ENCODE measurements at places on chromosomes 6 and 20.
A peak's percentile ranks its signal among the peaks of the same experiment; 100 is the strongest.

DNA sequence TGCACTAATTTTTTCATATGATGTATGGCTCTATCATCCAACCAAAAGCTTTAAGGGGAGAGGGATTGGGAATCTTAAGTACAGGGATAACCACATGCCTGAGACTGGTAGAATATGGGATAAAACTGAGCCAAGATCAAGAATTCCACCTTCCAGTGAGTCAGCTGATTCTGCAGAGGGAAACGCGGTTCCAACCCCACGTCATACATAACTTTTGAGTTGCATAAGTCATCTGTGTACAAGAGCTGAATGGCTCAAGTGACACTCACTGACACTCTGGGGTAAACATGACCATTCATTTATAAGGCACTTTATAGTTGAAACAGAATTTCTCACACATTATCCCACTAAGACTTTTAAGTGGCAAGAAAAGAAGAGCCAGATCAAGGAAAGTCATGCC lies 16.4 kb downstream of the TRIM27 start:
- no peak for DNase-seq

DNA sequence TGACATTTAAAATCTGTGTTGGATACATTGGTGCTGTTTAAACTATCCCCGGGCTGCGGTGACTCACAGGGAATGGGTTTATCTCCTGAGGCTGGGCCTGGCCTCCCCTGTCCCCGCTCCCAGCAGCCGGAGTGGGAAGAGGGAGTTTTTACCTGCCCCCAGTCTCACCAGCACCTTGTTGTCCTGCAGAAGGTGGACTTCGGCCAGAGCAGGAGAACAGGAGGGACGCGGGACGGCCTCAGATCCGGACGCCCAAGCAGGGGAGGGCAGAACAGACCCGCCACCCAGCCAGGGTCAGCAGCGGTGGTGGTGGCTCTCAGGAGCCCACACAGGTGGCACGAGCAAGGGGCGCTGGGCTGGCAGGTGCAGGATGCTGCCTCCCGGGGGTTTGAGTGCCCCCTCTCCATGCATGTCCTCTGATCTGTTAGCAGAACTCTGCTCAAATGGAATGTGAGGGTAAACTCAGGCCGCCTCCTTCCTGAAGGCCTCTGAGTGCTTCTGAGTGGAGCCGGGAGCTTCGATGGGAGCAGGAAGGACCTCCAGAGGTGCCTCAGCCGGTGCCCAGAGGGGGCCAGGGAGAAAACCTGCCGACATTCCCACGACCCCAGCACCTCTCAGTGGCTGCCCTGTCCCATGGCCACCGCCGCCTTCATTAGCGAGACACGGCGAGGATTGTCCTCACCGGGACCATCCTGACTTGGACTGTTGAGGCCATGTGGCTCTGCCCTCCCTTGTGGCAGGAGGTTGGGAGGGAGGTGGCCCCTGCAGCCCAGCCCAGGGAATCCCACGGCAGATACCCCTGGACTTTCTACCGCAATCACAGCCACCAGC lies 43.4 kb upstream of the MRGBP start:
- DNase-seq: no peak

DNA sequence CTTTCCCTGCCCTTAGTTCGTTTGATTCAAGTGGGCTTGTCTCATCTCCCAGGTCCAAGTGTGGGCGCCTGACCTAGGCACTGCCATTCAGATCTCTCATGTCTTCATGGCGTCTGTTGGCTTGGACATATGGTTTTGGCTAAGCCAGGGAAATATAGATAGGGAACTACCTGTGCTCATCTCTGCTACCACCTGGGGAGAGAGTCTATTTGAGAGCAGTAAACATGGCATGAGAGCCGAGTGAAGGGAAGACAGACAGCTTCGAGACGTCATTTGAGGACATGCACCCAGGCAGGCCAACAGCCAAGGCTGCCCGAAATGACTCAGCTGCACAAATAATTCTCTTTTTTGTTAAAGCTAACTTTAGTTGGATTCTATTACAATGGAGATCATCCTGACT lies 370.7 kb upstream of the AGPAT4 start:
- DNase-seq: no peak

DNA sequence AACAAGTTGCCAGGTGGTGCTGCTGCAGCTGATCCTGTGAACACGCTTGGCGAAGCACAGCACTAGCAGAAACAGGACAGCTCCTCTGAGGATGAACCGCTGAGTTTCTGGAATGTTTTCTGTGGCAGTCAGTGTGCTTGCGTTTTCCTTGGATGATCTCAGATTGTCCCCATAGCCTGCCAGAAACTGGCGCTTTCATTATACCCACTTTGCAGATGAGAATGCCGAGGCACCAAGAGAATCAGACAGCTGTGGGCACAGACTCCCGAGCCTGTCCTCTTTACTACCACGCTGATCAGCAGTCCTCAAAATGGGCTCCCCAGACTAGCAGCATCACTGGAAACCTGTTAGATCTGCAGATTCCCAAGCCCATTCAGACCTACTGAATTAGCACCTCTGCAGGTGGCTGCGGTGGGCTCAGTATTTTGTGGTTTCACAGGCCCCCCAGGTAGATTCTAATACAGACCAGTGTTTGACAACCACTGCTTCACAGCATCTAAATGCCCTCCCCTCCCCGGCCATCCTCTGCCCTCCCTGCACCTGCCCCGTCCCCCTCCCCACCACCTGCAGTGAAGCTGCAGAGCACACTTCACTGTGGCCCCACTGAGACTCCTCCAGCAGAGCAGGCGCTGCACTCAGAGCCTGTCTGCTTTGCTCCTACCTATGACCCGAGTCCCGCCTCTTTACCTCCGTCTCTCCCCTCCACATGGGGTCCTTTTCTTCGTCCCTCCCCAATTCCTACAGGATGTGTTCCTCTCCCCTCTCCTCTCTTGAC lies 29.6 kb downstream of the SPATA2 start:
- DNase-seq: no peak

- no peak for DNase-seq
Observed at GRCh38 chr20:37804584-37805566, 98.1 kb upstream of the VSTM2L start.

- DNase-seq: no peak
Observed at GRCh38 chr6:85669735-85670194, 27.1 kb upstream of the SYNCRIP start.

DNA sequence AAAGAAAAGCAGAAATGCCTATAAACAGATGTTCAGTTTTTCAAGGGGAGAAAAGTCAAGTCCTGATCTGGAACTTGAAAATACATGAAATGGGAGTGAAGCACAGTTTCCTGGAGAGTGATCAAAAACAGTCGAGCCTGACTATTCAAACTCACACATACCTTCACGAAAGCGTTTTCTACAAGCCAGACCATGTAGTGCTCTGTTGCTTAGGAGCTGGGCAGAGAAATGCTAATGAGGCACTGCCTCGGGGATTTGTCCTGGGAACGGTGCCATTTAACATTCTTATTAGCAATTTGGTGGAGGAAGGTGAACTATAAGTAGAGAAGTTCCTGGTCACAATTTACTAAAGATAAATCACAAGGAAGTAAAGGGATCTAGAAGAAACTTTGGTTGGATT lies 5.9 kb downstream of the NHSL1 start:
- no peak for DNase-seq

- DNase-seq: no peak
Observed at GRCh38 chr6:23735151-23735550, 390.9 kb upstream of the NRSN1 start.

DNA sequence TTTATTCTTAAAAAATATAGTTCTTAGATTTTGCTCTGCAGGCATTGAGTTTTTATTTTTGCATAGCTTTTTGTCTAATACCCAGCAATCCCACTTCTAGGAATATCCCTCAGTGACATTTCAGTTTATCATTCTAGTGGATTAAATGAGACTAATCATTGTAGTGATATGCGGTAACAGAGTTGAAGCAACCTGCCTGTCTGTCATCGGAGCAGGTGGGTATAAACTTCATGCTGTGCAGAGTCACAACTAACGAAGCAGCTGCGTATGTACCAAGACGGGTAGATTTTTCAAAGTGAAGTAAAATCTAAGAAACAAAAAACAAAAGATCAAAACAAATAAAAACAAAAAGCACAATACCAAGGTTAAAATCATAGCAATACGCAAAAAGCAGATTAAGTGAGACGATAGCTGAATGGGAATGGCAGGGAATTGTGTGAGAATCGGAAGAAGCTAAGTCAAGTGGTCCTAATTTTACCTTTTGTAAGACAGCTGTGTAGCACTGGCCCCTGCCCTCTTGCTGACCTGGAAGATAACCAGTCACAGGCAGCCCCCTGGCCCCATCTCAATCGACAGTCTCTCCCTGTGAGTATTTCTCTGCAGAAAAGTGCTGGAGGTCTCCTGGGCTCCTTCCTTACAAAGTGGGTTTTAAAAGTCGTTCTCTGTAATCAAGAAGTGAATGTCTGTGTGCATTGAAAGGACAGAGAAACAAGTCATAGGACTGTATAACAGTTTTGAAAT lies 169.2 kb downstream of the OR2B2 start:
- DNase-seq: no peak

- DNase-seq: no peak
Observed at GRCh38 chr6:57064809-57065208, 18.3 kb downstream of the KIAA1586 start.

DNA sequence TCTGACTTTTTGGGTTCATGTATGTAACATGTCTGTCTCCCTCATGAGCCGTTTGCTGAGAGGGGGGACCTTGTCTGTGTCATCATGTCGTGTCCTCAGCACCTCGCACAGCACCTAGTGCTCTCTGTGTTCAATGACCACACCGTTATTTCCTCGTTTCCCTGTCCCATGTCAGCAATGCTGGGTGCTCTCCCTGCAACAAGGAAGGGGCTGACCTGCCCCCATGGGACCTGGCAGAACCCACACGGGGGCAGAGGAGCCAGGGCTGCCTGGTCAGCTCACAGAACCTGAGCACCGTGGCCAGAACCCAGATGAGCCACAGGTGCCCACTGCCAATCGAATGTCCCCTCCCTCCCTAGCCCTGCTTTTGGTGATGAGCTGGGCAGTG lies 7.3 kb downstream of the ADA start:
- no peak for DNase-seq

DNA sequence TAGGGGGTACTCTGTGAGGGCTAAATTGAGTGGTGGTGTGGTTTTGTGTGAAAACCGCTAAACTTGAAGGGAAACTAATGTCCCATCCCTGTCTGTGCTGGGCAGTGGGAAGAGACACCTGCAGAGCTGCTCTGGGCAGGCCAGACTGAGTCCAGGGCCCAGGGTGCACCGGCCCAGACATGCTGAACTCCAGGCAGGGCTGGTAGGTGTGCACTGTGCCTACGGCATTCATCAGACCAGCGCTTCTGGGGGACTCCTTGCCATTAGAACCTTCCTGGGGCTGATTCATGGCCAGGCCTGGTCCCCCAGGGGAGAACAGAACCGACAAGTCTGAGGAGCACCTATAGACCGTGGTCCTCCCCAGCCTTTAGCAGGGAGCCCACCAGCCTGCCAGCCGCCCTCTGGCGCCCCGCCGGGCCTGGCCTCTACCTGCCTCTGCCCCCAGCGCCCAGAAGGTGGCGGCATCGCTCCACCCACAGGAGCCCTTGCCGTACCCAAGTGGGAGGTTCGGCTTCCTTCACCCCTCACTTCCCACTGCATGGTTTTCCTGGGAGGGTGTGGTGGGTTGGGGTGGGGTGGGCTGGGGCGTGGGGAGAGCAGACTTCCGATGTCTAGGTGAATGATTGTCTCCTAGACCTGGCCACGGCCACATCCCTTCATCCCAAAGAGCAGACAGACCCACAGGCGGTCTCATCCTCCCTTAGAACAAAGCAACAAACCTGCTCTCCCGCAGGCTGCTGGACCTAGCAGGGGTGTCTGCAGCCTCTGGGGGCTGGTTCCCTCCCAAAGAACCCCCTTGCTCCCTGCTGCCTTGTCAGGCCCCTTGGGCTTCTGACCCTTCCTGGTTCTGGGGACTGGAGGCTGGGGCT lies 15.5 kb downstream of the CCDC167 start:
- peak; percentile 87 for DNase-seq

GRCh38 chr6:166153966-166154365 lies 13.7 kb downstream of the TBXT start:
- no peak for DNase-seq

GRCh38 chr20:539191-539590 lies 4.4 kb downstream of the CSNK2A1 start:
- peak; percentile 26 for DNase-seq

- DNase-seq: no peak
Observed at GRCh38 chr20:59703046-59703445, 98.7 kb downstream of the PHACTR3 start.

GRCh38 chr6:38184585-38185080 lies 365.1 kb downstream of the ZFAND3 start:
- peak; percentile 50 for DNase-seq

- DNase-seq: no peak
Observed at GRCh38 chr6:168385037-168385759, 55.8 kb upstream of the SMOC2 start.

- DNase-seq: no peak
Observed at GRCh38 chr6:127221201-127221600, 45.5 kb upstream of the RNF146 start.
